Left lung (tissue), 14 donors: ENCODE measurements at places on chromosomes 3 and 15. TPM values are rescaled to one million over a fixed set of nuclear protein-coding genes. Genes with fewer than 3 reads are reported as not detected.

DNA sequence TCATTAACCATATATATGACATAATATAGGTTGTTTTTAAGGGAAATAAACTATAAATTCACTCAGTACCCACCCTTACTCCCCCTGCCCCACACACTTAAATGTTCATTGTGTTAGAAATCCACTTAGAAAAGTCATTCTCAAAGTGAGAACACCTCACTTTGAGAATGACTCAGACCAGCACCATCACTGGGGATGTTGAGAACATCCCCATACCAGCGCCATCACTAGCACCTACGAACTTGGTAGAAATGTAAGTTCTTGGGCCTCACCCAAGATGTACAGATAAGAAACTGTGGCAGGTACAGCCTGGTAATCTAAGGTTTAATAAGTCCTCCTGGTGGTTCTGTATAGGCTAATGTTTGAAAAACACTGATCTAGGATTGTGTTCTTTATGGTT, 362.6 kb downstream of the LPP start:
- H3K4me1 ChIP-seq: no peaks in the 10 kb centered on the region
- no peak for DNase-seq
- no peak overlapping the region for H3K27ac ChIP-seq
- H3K36me3 ChIP-seq: no peaks in the 10 kb centered on the region
- H3K27me3 ChIP-seq: no peaks in the 10 kb centered on the region
- H3K4me3 ChIP-seq: no peak overlapping the region

DNA sequence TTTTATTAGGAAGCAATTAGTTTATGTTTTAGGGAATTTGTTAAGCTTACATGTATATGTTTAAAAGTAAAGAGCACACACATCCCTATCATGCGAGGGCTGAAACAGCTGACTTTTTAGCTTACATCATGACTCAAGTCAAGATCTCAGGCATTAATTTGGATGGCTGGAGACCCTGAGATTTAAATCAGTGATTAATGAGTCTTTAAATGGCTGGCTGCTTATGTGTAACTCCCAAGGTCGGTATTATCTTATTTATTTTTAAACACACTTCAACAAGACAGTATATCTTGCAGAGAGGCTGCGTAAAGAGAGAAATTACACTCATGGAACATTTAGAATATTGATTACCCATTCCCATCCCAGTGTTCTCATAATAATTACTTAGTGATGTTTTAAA, 169.4 kb downstream of the KBTBD8 start:
- no peaks in the 10 kb centered on the region for H3K4me1 ChIP-seq
- H3K27me3 ChIP-seq: no peaks in the 10 kb centered on the region
- no peaks in the 10 kb centered on the region for H3K36me3 ChIP-seq
- no peak overlapping the region for H3K27ac ChIP-seq

The ZDHHC19 gene
- polyA plus RNA-seq: 0.25 TPM

The ETV5 gene
- 281 TPM for polyA plus RNA-seq

The GOLGA8R gene
- 11.6 TPM for polyA plus RNA-seq

DNA sequence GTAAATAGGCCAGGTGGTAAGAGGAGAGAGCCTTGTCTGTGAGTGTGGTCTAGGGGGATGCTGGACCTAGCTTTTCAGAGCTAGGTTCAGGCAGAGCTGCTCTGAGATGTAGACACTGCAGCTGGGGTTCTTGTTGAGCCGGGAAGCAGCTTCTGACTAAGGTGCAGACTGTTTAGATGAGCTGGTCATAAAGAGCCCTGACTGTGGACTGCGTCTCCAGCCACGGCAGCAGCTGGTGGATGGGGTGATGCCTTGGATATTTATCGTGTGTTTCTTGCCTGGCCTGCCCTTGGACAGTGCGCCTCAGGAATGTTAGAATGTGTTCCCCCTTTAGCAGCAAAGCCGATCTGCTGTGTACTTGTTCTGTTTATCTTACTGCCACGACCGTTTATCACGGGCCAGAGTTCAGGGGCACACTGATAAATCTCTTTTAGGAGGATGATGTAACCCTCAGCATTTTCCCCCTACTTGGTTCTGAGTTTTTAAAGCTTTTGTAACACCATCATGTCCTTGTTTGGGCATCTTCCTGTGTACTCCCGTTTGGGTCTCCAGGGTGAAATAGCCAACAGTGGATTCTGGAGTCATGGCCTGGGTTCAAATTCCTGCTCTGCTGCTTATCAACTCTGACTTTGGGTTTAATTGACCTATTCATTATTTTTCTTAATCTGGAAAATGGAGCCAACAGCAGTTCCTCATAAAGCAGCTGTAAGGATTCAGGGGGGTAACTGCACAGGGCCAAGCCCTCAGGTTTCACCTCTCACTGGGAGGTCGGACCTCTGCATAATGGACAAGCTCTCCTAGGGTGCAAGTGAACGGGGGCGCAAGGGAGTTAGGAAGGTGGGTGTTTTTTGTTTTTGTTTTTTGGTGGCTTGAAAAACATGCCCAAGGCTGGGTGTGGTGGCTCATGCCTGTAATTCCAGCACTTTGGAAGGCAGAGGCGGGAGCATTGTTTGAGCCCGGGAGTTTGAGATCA, 51.4 kb downstream of the FLNB start:
- no peaks in the 10 kb centered on the region for H3K27me3 ChIP-seq
- no peak overlapping the region for H3K27ac ChIP-seq

GRCh38 chr3:122921791-122922651, 105.5 kb downstream of the SEMA5B start:
- H3K27ac ChIP-seq: no peak overlapping the region
- H3K36me3 ChIP-seq: no peaks in the 10 kb centered on the region
- peaks cover 6% of the 10 kb centered on the region for H3K4me1 ChIP-seq

DNA sequence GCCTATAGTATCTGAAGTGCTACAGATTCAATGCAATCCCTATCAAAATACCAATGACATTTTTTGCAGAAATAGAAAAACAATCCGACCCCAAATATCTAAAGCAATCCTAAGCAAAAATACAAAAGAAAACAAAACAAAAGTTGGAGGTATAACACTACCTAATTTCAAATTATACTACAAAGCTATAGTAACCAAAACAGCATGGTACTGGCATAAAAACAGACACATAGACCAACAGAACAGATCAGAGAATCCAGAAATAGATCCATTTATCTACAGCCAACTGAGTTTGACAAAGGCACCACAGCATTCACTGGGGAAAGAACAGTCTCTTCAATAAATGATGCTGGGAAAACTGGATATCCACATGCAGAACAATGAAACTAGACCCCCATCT, 23.8 kb upstream of the CDAN1 start:
- H3K4me1 ChIP-seq: no peaks in the 10 kb centered on the region
- no peak overlapping the region for H3K4me3 ChIP-seq
- no peaks in the 10 kb centered on the region for H3K27me3 ChIP-seq
- H3K36me3 ChIP-seq: no peaks in the 10 kb centered on the region

DNA sequence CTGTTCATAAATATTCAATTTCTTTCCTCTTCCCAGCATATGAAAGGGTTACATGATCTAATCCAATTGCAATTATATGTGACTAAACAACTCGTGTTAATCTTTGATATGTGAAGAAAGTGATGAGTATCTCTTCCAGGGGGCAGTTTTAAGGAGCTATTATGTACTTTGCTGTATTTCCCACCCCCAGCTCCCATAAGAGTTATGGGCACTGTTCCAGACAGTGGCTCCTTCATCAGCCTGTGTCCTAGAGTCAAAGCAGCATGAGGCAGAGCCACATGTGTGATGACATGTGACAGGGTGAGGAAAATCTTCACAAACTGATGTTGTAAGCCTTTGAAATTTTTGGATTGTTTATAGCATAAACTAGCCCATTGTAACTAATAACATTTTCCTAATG, 315.4 kb downstream of the DIPK2A start:
- H3K4me1 ChIP-seq: no peaks in the 10 kb centered on the region
- no peak overlapping the region for H3K4me3 ChIP-seq
- no peaks in the 10 kb centered on the region for H3K36me3 ChIP-seq
- no peak overlapping the region for H3K27ac ChIP-seq
- DNase-seq: no peak

DNA sequence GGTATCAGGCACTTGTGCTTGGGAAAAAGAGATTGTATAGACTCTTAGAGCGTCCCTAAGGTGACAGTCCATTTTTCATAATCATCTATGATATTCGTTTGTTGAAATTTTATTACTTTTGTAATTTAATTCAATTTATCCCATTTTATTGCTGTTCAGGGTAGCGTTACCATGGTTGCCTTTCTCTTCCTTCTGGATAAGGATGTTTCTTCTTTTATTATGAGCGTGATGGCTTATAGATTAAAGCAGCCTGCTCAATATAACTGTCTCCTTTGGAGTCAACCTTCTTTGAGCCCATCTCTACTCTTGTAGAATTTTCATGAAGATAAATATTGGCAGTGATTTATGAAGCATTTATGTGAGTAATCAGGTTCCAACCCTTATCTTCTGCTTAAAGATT, 182.0 kb downstream of the LRTM1 start:
- no peaks in the 10 kb centered on the region for H3K36me3 ChIP-seq
- H3K27me3 ChIP-seq: no peaks in the 10 kb centered on the region
- H3K4me3 ChIP-seq: no peak overlapping the region

The ACTR8 gene
- polyA plus RNA-seq: 44.5 TPM

The CACNA2D3 gene
- polyA plus RNA-seq: 1.1 TPM

DNA sequence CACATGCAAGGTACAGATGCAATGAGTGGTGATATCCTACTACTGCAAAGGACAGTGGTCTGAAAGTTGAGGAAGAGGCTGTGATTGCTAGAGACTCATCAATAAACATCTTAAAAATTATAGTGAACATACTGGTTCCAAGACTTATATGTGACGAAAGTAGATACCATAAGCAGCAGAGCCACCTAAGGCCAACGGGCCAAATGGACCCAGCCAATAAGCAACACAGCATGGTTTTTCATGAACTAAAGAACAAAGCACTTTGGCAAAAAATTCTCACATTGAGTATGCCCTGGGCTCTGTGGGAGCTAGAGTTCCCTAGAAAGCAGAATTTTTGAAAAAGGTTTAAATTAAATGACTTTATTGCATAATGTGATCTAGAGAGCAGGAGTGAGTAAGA, 272.1 kb downstream of the SI start:
- H3K36me3 ChIP-seq: no peaks in the 10 kb centered on the region
- H3K4me1 ChIP-seq: no peaks in the 10 kb centered on the region
- no peak overlapping the region for H3K4me3 ChIP-seq

DNA sequence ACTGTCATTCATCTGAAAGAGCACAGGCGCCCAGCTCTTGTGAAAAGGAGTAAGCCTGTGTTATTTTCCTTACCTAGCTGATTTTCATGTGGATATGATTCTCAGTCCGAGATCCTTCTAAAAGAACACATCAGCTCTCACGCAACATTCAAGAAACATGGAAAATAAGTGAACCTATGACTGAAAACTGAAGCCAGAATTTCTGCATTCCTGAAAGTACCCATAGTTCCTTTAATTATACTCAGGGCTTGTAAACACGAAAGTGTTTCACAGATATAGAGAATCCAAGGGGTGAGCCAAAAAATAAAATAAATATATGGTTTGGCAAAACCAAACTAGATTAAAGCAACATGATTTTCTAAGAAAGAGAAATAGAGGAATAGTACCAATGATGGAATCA, 100.8 kb upstream of the CHMP2B start:
- no peaks in the 10 kb centered on the region for H3K4me1 ChIP-seq
- H3K4me3 ChIP-seq: no peak overlapping the region
- H3K36me3 ChIP-seq: no peaks in the 10 kb centered on the region
- DNase-seq: no peak
- H3K27ac ChIP-seq: no peak overlapping the region

DNA sequence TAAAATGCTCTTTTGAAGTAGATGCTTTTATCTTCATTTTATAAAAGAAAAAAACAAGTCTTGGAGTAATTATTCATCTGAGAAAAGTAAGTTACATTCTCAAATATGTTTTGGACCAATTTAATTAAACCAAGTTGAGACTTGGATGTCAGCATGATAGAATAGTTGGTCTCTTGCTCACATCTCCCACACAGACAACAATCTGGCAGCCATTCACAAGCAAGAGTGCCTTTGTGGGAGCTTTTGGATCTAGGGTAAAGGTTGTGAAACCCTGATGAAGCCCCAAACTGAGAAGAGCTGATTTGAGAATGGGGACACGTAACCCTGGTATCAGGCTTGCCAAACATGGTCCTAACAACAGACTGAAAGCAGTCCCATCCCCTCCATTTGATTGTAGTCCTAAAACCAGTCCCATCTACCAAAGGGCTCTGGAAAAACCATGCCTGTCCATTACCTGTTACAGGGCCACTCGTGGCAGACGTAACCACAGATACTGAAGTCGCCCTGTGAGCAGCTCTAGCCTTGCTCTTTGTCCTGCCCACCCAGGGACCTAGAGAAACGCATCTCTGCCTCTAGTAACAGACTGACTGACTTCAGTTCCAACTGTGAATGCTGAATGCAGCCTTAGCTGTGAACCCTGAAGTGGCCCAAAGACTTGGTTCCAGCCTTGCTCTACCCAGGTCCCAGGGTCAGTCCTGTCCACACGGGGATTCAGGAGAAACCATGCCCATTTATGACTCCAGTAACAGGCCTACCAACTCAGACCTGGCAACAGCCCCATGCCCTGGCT, 145.5 kb upstream of the SYNPR start:
- no peaks in the 10 kb centered on the region for H3K36me3 ChIP-seq
- H3K27me3 ChIP-seq: no peaks in the 10 kb centered on the region
- H3K4me3 ChIP-seq: no peak overlapping the region
- no peak for DNase-seq

The POLQ gene
- polyA plus RNA-seq: 4.7 TPM

DNA sequence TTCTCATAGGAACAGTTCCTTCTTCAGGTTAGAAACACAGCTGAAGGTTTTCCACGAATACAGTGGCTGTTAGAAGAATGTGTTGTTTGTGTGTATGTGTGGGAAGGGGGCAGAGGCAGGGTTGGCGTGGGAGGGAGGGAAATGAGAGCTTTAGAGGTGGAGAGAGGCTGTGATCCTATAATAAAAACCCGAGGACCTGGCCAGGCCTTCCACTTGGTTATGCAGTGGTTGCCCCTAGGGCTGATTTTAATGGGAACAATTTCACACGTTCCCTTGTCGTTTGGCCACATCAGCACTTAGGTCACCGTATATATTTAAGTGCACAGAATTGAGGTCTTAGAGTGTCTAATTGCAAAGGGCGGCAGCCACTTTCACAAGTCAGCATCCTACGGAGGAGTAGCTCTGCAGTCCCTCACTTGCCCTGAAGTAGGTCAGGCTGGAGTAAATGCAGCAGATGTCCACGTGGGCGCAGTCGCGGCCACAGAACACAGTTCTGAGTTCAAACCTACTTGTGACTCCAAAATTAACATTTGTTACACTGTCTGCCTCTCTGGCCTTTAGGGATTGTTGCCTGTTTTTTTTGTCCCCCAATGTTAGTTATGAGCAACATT, 85.6 kb downstream of the PDCD6IP start:
- no peaks in the 10 kb centered on the region for H3K27me3 ChIP-seq
- H3K27ac ChIP-seq: no peak overlapping the region
- H3K4me1 ChIP-seq: no peaks in the 10 kb centered on the region
- DNase-seq: no peak
- H3K36me3 ChIP-seq: no peaks in the 10 kb centered on the region
- no peak overlapping the region for H3K4me3 ChIP-seq

The CHCHD4 gene
- 12.6 TPM for polyA plus RNA-seq

The GTF2E1 gene
- polyA plus RNA-seq: 13.0 TPM

DNA sequence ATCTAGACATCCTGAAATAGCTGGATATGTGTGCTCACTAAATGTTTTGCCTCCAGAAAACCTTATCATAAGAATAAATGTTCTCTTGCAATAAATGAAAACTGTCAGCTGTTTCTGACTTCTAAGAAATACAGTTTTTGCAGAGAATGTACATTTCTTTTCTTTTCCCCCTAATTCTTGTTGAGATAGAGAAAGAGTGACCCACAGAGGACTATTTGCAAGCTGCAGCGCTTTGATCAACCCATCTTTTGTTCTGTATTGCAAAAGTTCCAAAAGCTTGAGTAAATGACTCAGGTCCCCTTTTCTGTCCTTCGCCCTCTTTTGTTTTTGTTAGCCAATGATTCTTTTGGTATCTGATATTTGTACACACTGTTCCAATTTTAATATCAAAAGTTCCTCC, 141.9 kb downstream of the BBX start:
- no peak overlapping the region for H3K27ac ChIP-seq
- no peaks in the 10 kb centered on the region for H3K27me3 ChIP-seq
- H3K4me3 ChIP-seq: no peak overlapping the region
- DNase-seq: no peak
- H3K36me3 ChIP-seq: no peaks in the 10 kb centered on the region

The GOLGA6D gene
- polyA plus RNA-seq: 0.47 TPM
